Activated CD4-positive, alpha-beta T cell treated with anti-CD3 and anti-CD28 coated beads, Interleukin-2, amount 50 U/mL, for 48 hours (primary cell): ENCODE measurements at places on chromosomes 7 and 10.

- DNase-seq, result no peak
Observed at GRCh38 chr7:116528008-116528789, 3.4 kb downstream of the CAV1 start.

DNA sequence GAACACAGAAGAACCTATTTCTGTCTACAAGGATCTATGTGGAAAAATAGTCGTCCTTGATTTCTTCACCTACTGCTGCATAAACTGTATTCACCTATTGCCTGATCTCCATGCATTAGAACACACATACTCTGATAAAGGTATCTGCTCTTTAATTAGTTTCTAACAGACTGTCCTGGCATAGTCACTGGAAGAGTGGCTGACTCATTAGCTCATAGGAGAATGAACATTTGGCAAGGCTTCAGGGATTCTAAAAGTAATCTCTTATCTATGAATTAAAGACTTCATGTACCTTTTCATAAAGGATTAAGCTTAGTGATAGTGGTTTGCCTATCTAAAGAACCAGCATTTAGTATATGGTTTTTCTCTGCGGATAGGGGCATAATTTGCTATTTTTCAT is 4.1 kb downstream of the NHLRC2 start:
- no peak for DNase-seq

GRCh38 chr7:139557857-139558581 is 34.5 kb downstream of the CLEC2L start:
- no peak for DNase-seq

DNA sequence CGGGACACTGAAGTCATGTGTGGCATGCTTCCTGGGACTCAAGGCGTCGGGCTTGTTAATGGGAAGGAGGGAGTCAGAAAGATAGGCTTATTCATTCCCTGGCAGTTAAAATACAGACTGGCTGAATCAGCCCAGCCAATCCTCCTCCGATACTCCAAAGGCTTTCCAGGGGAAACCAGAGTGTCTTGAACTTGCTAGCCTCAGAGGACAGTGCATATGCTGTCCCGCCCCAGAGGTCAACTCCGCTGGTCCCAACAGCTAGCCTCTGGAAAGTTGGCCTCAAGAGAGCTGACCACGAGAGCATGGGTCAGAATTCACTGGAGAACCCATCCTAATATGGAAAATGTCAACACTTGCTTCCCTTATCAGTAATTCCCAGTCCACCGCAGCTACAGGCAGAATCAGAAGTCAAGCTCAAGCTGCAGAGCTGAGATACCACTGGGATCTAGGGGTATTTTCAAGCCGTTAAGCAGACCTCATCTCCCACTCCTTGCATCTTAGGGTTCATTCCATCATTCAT is 43.0 kb downstream of the ELMO1 start:
- no peak for DNase-seq

- DNase-seq, result no peak
Observed at GRCh38 chr10:29627201-29628132, 7.3 kb downstream of the SVIL start.

GRCh38 chr7:105655500-105656380 is 74.4 kb upstream of the EFCAB10 start:
- DNase-seq, result no peak
